ENCODE measurements at places on chromosomes 2 and 18. TPM values are rescaled to one million over a fixed set of nuclear protein-coding genes. Genes with fewer than 3 reads are reported as not detected.

DNA sequence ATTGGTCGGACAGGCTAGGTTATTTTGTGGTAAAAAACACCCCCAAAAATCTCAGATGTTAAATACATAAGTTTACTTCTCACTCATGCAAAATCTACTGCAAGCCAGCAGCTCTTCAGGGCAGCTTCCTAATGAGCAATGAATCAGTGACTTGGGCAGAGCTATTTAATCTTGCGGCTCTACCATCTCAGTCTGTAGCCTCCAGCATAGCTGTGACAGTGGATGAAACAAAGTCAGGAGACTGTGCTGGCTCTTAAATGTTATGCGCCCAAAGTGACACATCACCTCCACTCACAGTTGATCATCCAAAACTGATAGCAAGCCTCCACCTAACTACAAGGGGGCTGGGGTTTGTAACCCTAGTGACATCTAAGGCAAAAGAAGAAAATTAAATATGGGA, 571.9 kb downstream of the METTL4 start:
- H3K36me3 ChIP-seq = no peaks in the 10 kb centered on the region
- DNase-seq = no peak
- H3K27me3 ChIP-seq = no peaks in the 10 kb centered on the region
- no peak overlapping the region for H3K27ac ChIP-seq
- H3K4me3 ChIP-seq = no peak overlapping the region

The RASGRP3 gene
- 0.19 TPM for polyA plus RNA-seq

The DSG4 gene
- not detected for polyA plus RNA-seq

DNA sequence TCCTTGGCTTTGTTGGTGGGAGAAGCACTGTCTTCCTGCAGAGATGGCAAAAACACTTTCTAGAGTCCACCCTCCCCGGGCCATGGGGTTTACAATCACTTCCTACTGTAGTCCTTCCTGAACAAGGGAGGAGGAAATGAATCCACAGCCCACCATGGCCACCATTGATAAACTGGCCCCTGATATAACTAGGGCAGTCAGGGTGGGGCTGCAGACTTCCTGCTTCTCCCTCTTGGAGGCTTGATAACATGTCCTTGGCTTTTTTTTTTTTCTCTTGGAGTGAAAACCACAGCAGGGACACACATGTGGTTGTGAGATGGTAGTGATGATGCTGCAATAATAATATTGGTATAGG, 437.8 kb downstream of the ZNF521 start:
- H3K36me3 ChIP-seq = no peaks in the 10 kb centered on the region
- no peak overlapping the region for H3K27ac ChIP-seq
- DNase-seq = no peak

DNA sequence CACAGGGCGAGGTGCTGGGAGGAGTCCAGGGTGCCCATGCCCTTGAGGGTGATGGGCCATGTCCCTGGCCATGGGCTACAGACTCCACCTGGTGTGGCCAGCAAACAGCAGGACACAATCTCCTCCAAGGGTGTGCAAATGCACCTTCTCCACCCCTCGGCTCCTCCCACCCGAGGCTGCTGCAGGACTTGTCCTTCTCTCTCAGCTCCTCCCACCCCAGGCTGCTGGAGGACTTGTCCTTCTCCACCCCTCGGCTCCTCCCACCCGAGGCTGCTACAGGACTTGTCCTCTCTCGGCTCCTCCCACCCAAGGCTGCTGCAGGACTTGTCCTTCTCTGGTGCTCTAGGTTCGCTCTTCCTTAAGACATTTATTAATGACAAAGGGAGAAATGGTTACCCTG, 57.3 kb upstream of the SNTG2 start:
- DNase-seq = peak; percentile 92
- peaks cover 12% of the 10 kb centered on the region for H3K4me1 ChIP-seq
- H3K27ac ChIP-seq = no peak overlapping the region
- H3K4me3 ChIP-seq = no peak overlapping the region
- no peaks in the 10 kb centered on the region for H3K27me3 ChIP-seq

GRCh38 chr2:241903121-241904010, 33.8 kb downstream of the RTP5 start:
- no peaks in the 10 kb centered on the region for H3K27me3 ChIP-seq
- H3K27ac ChIP-seq = no peak overlapping the region
- H3K36me3 ChIP-seq = no peaks in the 10 kb centered on the region
- DNase-seq = no peak
- peak overlapping the region; percentile 51 for H3K4me3 ChIP-seq
- H3K4me1 ChIP-seq = peaks cover 13% of the 10 kb centered on the region

The NTSR2 gene
- not detected for polyA plus RNA-seq

The MAP2 gene
- 2.9 TPM for polyA plus RNA-seq

DNA sequence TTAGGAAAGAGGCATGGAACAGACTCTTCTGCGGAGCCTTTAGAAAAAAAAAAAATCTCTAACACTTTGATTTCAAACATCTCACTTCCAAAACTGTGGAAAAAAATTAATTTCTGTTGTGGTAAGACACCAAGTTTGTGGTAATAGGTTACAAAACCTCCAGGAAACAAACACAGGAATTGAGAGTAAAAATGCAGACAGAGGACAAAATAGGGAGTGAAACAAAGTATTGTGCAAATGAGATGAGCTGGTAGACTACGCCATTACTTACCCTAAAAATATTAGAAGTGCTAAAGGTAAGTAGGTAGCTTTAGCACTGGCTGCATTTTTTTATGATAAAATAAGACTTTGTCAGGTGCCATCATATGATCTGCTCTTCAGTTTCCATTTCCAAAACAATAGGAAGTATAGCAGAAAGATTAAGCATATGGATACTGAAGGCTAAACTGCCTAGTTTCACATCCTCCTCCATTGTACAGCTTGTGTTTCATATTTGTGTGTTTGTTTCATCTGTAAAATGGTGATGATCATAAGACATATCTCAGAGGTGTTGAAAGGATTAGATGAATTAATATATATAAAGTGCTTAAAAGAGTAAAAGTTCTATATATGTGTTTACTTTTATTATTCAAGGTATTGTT, 309.2 kb downstream of the NR4A2 start:
- no peaks in the 10 kb centered on the region for H3K4me1 ChIP-seq
- H3K27ac ChIP-seq = no peak overlapping the region
- no peaks in the 10 kb centered on the region for H3K27me3 ChIP-seq
- no peaks in the 10 kb centered on the region for H3K36me3 ChIP-seq

DNA sequence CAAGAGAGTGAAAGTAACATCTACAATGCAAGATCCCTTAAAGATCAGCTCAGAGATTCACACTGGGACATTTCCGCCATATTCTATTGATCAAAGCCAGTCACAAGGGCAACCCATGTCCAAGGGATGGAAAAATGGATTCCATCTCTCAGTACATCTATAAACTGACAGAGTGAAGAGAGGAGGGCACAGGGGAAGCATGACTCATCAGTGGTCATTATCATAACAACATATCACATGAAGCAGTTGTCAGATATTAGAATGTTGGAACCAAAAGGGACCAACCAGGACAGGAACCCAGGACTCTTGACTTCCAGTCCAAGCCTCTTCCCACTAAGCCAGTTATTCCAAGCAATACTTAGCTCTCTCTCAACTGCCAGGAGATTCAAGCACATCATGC, 54.9 kb upstream of the IGFBP2 start:
- no peaks in the 10 kb centered on the region for H3K27me3 ChIP-seq
- H3K36me3 ChIP-seq = no peaks in the 10 kb centered on the region
- no peak overlapping the region for H3K4me3 ChIP-seq
- no peak overlapping the region for H3K27ac ChIP-seq

GRCh38 chr2:192546565-192546964, 351.8 kb upstream of the TMEFF2 start:
- DNase-seq = no peak
- H3K27ac ChIP-seq = no peak overlapping the region
- H3K27me3 ChIP-seq = no peaks in the 10 kb centered on the region
- peaks cover 8% of the 10 kb centered on the region for H3K4me1 ChIP-seq

The AMMECR1L gene
- 7.9 TPM for polyA plus RNA-seq

- H3K4me3 ChIP-seq = no peak overlapping the region
- H3K4me1 ChIP-seq = peaks cover 27% of the 10 kb centered on the region
- no peaks in the 10 kb centered on the region for H3K36me3 ChIP-seq
- H3K27ac ChIP-seq = no peak overlapping the region
These were observed 1075.4 kb upstream of the ZEB2 start for GRCh38 chr2:145595296-145595695.

The CHRNG gene
- polyA plus RNA-seq = not detected

The SNTG2 gene
- polyA plus RNA-seq = 21.6 TPM

Measured in GM23338 (cell line).